Activated naive CD4-positive, alpha-beta T cell treated with anti-CD3 and anti-CD28 coated beads, Interleukin-2, amount 50 U/mL, for 16 hours (primary cell): ENCODE measurements at places on chromosomes 2 and 18.

DNA sequence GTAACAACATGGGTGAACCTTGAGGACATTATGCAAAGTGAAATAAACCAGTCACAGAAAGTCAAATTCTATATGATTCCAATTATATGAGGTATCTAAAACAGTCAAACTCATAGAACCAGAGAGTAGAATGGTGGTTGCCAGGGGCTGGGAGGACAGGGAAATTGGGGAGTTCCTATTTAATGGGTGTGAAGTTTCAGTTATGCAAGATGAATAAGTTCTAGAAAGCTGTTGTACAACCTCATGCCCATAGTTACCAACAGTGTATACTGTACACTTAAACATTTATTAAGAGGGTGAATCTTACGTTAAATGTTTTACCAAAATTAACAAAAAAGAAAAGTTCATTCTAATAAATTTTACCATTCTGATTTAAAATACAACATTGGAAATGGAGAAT is 92.7 kb upstream of the WDSUB1 start:
- DNase-seq = no peak

GRCh38 chr2:119158563-119159347 is at the start of gene C1QL2:
TSS of gene C1QL2 (minus strand) at chr2:119158751. CDS start at chr2:119158269, 482 bp downstream.
- DNase-seq = no peak

DNA sequence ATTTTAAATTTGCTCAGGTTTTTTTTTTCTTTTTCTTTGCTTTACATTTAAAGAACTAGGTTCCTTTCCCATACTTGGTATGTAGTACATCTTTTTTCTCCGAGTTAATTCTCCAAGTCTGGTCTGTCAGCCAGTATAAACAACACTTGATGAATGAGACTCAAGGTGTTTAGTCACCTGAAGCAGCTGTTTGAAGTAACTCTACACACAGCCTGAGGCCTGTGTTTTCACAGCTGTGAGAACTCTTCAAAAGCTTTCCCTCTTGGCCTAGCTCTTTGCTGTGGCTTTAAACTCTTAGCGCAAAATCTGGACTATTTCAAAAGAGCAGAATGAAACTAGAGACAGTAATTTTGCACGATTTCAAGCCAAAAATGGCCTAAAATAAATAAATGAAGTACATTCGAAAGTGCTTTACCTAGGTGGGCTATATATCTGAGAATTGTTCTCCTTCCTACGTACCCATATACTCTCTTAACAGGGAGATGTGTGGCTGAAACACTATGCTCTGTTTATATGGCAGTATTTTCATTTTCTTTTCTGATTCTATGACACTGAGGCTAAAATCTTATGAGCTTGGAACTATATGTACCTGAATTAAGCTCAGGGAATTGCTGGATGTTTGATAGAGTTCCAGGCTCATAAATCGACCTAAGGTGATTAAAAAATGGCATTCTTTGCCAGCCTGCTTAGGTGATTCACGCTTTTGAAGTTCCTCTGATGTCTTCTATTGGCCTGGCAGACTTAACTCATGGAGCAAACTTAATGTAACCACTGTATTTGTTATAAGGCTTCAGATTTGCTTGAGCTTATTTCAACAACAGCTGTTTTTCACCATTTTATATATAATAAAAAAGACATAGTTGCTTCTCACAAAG is 1044.1 kb upstream of the ZEB2 start:
- DNase-seq = no peak

GRCh38 chr2:180540761-180541160 is 439.6 kb upstream of the UBE2E3 start:
- no peak for DNase-seq

DNA sequence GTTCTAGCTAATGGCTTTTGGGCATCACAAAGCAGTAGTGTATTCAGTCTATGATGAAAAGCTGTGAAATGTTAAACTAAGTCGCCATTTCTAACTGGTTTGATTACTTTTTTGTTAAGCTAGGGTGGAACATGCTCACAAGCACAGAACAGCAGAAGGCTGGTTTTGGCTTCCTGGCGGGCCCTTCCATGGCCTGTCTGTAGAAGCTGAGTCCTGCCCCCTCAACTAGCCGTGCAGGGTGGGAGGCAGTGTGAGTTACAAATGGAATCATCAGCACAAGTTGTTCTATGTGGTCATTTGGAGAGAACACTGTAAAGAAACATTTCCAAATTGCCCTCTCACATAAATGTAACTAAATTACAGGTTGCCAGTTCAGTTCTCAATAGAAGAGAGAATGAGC is 290.8 kb downstream of the ALPK2 start:
- no peak for DNase-seq

DNA sequence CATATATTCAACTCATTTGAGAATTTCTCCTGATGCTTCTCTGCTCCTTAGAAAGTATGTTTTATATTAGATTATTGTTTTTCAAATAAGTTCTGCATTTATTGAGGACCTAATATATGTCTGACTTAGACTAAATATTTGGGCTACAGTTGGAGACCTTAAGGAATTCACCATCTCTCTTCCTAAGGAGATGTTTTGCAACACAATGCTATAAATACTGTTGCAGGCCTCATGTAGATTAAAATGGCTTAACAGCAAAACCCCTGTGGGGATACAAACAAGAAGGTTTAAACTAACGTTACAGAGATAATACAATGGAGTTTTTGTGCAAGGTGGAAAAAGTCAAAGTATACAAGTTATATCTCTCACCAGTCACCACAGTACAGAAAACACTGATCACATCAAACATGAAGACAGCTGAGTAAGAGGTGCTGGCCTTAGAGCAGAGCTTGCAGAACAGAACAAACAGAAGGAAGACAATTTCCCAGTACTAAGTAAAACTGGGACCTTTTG is 20.1 kb upstream of the BMPR2 start:
- DNase-seq = no peak

GRCh38 chr2:172454404-172455120 is 27.2 kb downstream of the ITGA6 start:
- no peak for DNase-seq

GRCh38 chr2:219648963-219649362 is 21.5 kb downstream of the SLC4A3 start:
- DNase-seq = no peak

DNA sequence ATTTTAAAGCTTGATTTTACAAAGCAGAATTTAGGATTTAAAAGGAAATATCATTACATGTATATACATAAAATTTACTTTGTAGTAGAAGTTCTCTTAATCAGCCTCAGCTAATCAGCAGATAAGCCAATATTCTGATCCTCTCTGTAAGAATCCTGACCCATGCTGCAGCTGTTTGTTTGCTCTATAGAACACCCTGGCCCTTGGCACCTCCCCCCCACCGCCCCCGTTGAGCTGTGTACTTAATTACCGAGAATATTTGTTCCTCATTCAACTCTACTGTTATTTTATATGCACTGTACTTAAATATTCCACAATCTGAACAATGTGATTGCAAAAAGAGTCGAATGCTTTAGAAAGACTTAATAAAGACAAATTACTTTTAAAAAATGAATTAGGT is 98.0 kb downstream of the EVA1A start:
- DNase-seq = no peak

- no peak for DNase-seq
Observed at GRCh38 chr18:25365242-25365641, 13.3 kb upstream of the ZNF521 start.

DNA sequence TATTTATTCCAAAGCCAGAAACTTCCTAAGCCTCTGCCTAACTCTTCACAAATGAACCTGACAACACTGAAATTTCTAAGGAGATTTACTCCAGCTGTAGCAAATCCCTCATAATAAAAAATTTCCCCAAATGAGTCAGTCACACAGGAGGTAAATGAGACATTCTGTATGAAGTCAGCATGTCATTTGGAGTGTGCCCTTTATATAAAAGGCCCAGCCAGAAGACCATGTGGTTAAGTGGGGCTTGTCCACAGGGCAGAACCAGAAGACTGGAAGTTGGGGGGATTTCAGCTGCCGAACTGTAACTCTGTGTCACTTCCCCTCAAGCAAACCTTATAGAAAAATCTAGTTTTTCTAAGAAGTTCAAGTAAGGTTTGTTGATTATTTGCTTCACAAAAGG is 30.2 kb downstream of the NRP2 start:
- no peak for DNase-seq

DNA sequence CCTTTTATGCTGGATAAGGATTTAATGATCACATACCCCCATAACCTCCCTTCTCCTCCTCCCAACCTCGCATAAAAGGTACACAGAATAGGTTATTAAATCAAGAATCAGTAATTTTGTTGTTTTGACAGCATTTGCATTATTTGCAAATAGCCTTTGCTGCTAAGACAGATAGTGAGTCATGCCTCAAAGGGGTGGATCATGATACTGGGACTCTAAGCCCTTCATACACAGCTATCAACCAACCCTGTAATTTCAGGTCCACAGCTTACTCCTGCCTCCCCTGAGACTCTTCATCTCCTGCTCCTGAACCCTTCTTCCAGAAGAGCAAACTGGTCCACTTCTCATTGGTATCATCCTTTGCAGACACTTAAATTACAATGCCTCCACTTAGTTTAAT is 73.8 kb upstream of the KLHL29 start:
- DNase-seq = no peak

DNA sequence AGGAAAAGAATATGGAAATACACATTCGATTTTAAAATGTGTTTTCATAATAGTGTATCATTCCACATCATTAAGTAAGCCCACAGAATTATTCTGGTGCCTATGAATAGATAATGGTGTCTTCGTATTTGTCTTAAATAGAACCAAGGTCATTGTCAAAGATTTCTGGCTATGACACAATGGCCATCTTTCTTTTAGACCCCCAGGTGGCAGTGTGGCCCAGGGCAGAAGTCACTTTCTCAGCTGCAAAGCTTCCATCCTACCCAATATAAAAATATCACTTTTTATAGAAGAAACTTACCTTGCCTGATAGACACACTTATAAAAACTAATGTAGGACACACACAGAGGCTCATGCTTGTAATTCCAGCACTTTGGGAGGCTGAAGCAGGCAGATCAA is 57.5 kb downstream of the ZRANB3 start:
- DNase-seq = peak; percentile 15

DNA sequence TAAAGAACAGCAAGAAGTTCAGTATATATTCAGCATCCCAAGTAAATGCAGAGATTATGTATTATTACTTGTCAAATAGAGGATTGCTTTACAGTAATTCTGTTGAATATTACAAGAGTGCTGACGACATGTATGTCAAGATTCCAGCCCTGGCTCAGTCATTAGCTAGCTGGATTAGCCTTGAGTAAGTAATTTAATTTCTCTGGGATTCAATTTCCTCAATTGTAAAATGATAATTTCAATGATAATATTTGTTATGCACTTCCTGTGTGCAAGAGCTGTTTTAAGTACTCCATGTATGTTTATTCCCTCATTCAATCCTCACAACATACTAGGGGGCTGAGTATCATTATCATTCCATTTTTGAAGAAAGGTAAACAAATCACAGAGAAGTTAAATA is 44.0 kb downstream of the TCF4 start:
- DNase-seq = no peak

- DNase-seq = no peak
Observed at GRCh38 chr18:10736984-10737383, 211.2 kb downstream of the NAPG start.

GRCh38 chr2:181779288-181780021 is 99.1 kb upstream of the NEUROD1 start:
- DNase-seq = no peak

GRCh38 chr18:54984908-54985307 is 25.6 kb upstream of the CCDC68 start:
- DNase-seq = no peak

- peak; percentile 15 for DNase-seq
Observed at GRCh38 chr2:191302459-191303139, 57.4 kb downstream of the MYO1B start.

DNA sequence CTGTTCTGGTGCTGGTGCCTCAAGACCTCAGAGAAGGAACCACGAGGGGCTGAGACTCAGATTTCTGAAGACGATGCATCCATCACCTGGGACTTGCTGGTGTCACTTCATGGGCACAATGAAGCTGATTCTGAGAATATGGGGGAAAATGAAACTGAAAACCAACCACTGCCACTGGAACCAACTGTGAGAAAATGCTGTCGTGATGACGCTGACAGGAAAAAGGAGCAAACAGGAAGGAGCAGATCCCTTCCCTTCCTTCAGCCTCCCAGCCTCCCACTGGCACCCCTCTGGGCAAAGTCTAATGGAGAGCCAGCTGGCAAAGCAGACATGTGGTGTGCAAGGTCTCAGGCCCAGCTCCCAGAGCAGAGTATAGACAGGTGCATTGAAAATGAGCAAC is 109.7 kb downstream of the FOXI3 start:
- DNase-seq = no peak

DNA sequence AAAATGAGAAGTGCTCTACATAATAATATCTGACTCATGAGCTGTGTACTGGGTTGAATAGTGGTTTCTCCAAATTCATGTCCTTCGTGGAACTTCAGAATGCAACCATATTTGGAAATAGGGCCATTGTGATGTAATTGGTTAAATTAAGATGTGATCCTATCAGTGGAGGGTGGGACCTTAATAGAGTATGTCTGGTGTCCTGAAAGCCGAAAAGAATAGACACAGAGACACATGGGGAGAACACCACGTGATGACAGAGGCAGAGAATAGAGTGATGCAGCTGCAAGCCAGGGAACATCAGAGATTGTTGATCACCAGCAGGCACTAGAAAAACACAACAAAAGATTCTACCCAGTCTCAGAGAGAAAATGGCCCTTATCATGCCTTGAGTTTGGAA is 310.1 kb downstream of the EXOC6B start:
- no peak for DNase-seq

- DNase-seq = no peak
Observed at GRCh38 chr2:239468491-239469105, 67.8 kb upstream of the HDAC4 start.

DNA sequence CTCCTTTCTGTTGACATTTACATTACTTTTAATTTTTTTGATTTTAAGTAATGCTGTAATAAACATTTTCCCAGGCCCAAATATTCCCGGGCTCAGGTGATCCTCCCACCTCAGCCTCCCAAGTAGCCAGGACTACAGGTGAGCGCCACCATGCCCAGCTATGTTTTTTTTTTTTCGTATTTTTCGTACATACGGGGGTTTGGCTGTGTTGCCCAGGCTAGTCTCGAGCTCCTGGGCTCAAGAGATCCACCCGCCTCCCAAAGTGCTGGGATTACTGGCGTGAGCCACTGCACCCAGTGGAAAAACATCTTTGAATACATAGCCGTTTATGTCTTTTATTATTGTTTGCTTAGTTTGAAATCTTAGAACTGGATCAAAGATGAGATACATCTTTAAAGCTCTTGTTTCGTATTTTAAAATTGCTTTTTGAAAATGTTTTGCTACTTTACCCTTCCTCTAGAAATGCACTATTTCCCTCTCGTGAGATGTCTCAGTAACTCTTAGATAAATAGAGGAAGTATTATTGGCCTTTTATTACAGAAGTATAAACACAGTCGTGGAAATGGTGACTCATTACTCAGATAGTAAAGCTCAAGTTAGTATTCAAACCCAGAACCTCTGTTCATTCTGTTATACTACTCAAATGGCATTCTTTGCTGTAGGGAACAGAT is 2.4 kb downstream of the SMCHD1 start:
- DNase-seq = no peak

- no peak for DNase-seq
Observed at GRCh38 chr2:81206216-81206615, 901.7 kb upstream of the LRRTM1 start.

GRCh38 chr2:86520153-86520552 is 43.1 kb downstream of the CHMP3 start:
- no peak for DNase-seq

- DNase-seq = no peak
Observed at GRCh38 chr2:203817147-203817546, 50.4 kb upstream of the CTLA4 start.

GRCh38 chr2:215314896-215315295 is 3.0 kb downstream of the ATIC start:
- DNase-seq = no peak

GRCh38 chr2:169348321-169349024 is 13.9 kb downstream of the LRP2 start:
- no peak for DNase-seq
